Suppressor macrophage treated with lipopolysaccharide for 4 hours (primary cell): ENCODE measurements at places on chromosomes 11 and 22.

DNA sequence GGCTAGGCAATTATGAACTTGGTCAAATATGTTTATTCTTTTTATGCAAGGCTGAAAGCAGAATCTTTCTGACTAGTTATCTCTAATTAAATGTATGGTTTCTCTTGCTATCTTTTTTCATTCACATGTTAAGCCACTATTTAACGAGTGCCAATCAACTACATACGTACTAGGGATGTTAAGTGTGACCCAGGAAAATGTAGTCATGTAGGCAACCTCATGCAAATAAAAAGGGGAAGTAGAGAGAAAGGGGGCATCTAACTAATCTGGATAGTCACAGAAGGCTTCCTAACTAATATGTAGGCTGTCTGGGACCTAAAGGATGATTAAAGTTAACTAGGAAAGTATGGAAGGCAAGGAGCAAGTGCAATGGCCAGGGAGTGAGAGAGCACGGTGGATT lies 23.5 kb downstream of the TBRG1 start:
- no peak for DNase-seq

GRCh38 chr11:117877120-117877784 lies 794 bp upstream of the FXYD6 start:
- no peak for DNase-seq

GRCh38 chr11:45233804-45234170 lies 52.4 kb downstream of the SYT13 start:
- DNase-seq = no peak

GRCh38 chr11:9462806-9463537 lies 2.2 kb downstream of the ZNF143 start:
- DNase-seq = peak; percentile 2

DNA sequence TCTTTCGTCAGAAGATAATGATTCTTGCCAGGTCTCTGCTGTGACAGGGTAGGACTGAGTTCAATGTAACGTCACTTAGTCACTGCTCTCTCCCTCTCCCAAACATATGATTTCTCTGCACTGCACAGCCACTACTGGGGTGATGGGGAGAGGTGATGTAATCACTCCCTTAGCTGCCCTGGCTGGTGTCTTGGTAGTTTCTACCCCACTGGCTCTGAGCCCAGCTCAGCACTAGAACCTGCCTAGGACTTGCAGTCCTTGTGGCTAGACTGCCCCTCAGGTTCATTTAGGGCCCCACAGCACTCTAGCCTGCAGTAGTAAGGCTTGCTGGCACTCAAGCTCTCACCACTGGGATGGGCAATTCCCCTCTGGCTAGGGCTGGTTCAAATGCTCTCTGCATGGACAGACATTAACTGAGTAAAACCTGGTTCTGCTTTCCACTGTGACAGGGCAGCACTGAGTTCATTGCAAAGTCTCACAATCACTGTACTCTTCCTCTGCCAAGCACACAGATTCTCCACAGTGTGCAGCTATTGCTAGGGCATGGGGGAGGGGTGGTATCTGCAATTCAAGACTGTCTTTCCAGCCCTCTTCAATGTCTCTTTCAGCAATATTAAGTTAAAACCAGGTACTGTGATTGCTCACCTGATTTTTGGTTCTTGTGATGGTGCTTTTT lies 571.4 kb upstream of the FAT3 start:
- no peak for DNase-seq

- no peak for DNase-seq
These were observed 267.2 kb downstream of the TENM4 start for GRCh38 chr11:79173615-79174014.

- DNase-seq = no peak
These were observed 11.1 kb downstream of the DGCR2 start for GRCh38 chr22:19111140-19111539.

GRCh38 chr11:71200172-71200716 lies 52.1 kb downstream of the SHANK2 start:
- no peak for DNase-seq

DNA sequence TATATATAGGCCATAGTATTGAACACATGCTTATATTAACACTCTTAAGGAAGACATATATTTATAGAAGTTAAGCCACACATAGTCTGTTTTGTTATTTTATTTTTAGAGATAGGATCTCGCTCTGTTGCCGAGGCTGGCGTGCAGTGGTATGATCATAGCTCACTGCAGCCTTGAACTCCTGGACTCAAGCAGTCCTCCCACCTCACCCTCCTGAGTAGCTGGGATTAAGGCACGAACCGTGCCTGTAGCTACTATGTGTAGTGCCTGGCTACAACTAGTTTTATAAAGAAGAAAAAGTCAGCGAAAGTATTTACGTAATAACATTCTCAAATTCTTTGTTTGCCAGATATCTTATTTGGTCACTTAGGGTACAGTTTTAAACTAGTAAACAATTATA lies 5.6 kb upstream of the UCP2 start:
- DNase-seq = no peak

DNA sequence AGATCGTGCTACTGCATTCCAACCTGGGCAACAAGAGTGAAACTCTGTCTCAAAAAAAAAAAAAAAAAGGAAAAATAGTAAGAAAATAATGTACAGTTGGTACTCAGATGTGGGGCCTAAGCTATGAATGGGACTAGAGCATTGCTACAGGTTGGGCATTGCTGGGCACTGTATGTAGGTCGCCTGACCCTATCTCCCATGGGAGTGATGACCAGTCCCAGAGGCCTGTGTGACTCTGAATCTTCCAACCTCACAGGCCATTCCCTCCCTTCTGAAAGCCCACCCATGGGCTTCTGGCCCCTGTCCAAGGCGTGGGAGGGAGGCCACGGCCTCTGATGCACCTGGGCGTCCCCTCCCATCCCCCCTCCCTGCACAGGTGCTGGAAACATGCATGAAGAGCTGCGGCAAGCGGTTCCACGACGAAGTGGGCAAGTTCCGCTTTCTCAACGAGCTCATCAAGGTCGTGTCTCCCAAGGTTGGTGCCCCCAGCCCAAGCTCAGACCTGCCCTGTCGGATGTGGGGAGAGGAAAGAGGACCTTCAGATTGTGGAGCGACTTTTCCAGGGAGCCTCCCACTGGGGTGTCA lies 9.5 kb downstream of the GGA1 start:
- DNase-seq = no peak

GRCh38 chr22:38171927-38172831 lies 9.5 kb downstream of the PLA2G6 start:
- no peak for DNase-seq
